Mesothelial cell of epicardium (in vitro differentiated cells): ENCODE measurements at places on chromosomes 4 and X.
A peak's percentile ranks its signal among the peaks of the same experiment; 100 is the strongest.

DNA sequence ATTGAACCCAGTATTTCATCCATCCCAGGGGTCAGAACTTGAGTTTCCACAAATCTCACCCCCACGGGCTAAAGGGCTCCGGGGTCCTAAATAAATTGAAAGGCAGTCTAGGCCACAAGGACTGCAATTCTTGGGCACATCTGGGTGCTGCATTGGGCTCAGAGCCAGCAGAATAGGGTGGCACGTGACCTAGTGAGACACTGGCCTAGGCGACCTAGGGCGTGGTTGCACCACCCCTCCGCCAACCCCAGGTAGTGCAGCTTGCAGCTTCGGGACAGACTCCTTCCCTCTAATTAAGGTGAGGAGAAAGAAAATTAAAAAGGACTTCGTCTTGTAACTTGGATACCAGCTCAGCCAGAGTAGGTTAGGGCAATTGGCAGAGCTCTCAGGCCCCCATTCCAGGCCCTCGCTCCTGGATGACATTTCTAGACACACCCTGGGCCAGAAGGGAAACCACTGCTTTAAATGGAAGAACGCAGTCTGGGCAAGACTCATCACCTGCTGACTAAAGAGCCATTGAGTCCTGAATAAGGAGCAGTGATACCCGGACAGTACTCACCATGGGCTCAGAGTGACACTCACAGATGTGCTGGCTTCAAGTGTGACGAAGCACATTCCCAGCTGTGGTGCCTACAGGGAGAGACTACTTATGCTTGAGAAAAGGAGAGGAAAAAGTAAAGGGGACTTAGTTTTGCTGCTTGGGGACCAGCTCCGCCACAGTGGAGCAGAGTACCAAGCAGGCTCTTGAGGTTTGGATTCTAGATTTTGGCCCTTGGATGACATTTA is 735.4 kb downstream of the FSTL5 start:
- no peak overlapping the region for H3K4me3 ChIP-seq
- H3K27me3 ChIP-seq, result no peaks in the 10 kb centered on the region
- H3K27ac ChIP-seq, result no peak overlapping the region
- H3K4me1 ChIP-seq, result no peaks in the 10 kb centered on the region
- DNase-seq, result no peak

DNA sequence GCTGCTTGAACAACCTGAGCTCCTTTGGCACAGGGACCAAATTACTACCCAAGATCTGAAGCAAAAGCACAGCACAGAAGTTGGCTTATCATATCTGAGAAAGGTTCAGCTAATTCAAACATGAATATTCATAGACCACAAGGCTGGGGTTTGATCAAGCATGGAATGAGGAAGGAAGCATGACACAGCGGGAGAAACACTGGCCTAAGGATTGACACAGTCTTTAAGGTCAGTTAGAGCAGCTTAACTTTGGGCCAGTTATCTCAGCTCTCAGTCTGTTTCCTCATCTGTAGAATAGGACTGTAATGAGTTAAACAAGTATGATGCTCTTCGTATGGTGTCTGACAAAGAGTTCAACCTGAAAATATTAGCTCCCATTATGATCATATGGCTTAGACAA is 88.5 kb upstream of the CBR4 start:
- DNase-seq, result no peak
- no peaks in the 10 kb centered on the region for H3K27me3 ChIP-seq
- peaks cover 36% of the 10 kb centered on the region for H3K36me3 ChIP-seq
- H3K4me1 ChIP-seq, result peaks cover 5% of the 10 kb centered on the region
- H3K27ac ChIP-seq, result no peak overlapping the region

GRCh38 chrX:31819455-31819854 is 747.6 kb upstream of the FTHL17 start:
- DNase-seq, result no peak
- H3K4me1 ChIP-seq, result peaks cover 27% of the 10 kb centered on the region
- H3K36me3 ChIP-seq, result peaks cover 2% of the 10 kb centered on the region
- no peak overlapping the region for H3K4me3 ChIP-seq
- no peaks in the 10 kb centered on the region for H3K27me3 ChIP-seq

GRCh38 chrX:46770000-46770816 is 11.3 kb upstream of the SLC9A7 start:
- DNase-seq, result no peak
- H3K27me3 ChIP-seq, result no peaks in the 10 kb centered on the region
- H3K27ac ChIP-seq, result no peak overlapping the region

DNA sequence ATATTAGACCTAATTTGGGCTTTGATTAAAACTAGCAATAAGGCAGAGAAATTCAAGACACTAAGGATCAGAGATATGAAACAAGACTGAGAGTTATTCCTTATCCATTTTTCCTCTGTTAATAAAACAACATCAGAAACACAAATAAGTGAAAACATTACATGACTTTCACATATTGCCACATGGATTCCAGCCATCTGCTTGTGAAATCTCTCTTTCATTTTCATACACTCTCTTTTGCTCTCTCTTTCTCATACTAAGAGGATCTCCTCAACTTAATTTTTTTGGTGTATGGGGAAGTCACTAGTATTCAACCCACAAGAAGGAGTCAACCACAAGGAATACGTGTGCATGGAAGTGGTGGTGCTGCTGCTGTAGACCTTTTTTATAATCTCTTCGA is 183.0 kb downstream of the LDB2 start:
- no peak for DNase-seq
- H3K4me1 ChIP-seq, result peaks cover 5% of the 10 kb centered on the region
- no peaks in the 10 kb centered on the region for H3K36me3 ChIP-seq
- H3K4me3 ChIP-seq, result no peak overlapping the region

GRCh38 chrX:11664211-11665167 is 1.2 kb downstream of the ARHGAP6 start:
- H3K36me3 ChIP-seq, result no peaks in the 10 kb centered on the region
- H3K4me1 ChIP-seq, result peaks cover 9% of the 10 kb centered on the region
- peak overlapping the region; percentile 67 for H3K4me3 ChIP-seq
- no peak overlapping the region for H3K27ac ChIP-seq
